Activated CD4-positive, alpha-beta T cell treated with anti-CD3 and anti-CD28 coated beads, Interleukin-2, amount 50 U/mL, for 48 hours (primary cell): ENCODE measurements at places on chromosomes 3 and 15.

DNA sequence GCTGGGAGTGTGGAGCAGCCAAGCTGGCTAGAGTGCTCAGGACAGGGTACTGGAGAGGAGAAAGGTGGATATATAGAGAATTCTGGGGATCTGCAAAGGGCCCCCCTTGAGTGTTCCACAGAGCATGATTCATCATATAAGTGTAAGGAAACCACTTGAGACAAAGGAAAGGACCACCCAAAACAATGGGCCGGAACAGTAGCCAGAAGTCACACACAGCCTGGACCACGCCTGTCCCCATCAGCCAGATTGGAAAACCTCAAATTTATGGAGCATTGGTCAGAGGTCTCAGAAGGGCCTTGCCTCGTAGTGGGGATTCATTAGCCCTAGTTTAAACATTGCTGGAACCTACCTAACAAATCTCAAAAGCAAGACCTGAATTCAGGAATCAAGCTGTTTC lies 4.9 kb upstream of the KNSTRN start:
- DNase-seq: no peak

DNA sequence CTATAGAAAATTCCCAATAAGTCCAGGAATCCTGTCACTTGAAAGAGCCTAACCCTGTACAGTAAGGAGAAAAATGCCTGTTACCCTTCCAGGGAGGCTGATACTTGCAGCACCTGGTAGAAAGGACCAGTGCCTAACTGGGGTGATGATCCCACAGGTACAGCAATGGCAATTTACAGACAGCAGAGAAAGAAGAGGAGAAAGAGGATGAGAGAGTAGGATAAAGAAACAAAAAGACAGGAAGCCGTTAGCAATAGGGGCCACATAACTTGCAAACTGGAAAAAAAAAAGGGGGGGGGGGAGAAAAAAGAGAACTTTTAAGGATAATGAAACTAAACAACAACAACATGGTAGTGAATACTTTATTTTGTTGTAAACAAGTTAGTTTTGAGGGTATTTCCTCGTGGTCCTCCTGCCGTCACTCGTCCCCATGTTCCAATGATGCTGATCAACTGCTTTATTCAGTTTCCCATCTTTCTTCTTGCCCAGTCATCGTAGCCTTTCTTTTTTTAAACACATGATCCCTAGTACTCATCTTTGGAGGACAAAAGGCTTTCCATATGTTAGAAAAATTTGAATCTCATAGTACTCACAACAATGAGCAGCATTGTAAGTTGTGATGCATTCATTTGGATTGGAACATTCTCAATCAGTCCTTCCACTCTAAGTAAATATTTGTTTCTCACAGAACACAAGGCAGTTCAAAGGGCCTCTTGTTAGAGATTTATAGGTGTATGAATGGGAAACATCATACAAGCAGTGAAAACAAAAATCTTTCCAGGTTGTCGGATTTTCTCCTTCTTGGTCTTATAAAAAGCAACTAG lies 8.6 kb downstream of the TM4SF1 start:
- DNase-seq: no peak

DNA sequence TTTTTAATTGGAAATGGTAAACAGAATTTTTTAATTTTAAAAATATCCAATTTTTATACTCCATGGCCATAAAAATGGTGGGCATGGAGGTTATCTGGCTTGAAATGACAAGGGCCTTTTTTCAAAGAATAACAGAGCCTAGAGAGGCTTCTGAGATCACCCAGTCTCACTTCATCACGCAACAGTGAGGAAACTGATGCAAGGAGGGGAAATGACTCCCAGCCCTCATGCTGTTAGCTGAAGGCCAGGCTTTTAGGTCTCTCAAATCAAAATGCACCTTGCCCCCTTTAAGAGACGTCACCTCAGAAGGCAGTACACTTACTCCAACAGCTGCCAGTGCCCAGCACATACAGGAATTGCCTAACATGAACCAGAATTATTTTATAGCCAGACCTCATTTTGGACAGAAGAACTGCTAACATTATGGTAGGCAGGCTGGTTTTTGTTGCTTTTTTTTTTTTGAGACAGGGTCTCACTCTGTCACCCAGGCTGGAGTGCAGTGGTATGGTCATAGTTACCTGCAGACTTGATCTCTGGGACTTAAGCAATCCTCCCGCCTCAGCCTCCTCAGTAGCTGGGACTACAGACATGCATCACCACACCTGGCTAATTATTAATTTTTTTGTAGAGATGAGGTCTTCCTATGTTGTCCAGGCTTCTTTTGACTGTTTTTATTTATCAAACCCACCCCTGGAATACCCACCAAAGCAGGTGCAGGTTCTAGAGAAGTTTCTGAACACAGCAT lies 9.1 kb downstream of the RAB43 start:
- DNase-seq: no peak

- DNase-seq: no peak
Measured at GRCh38 chr15:62440362-62441105, 275.4 kb upstream of the C2CD4B start.

DNA sequence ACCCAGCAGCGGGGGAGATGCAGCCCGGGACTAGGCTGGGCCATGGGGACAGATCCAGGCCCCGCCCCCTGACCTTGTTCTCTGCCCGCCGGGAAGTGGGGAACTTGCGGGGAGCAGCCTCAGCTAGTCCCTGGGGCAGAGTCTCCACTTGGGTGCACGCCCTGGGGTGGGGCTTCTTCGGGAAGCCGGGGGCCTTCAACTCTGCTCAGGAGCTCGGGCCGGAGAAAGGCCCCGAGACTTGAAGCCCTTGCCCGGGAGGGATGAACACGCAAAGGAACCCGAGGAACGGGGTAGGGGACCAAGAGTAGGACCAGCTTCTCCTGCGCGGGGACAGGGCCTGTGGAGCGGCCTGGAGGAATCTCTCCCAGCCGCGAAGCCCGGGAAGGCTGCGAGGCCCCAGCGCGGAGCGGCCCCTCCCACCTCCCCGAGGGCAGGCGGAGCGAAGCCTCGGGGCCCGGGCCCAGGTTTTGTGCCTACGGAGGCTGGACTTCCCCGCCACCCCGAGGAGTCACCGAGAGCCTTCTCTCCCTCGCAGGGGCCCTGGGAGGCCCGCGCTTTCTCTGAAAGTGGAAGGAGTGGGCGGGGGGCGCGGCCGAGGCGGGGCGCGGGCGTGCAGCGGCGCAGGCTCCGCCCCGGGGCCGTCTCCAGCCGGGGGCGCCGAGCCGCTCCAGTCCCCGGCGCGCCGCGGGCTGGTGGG lies at the start of gene ITPKA:
ITPKA (plus strand) TSS at position 670 of the 697 bp plus-strand sequence. CDS start 54 bp downstream, outside the sequence.
- DNase-seq: peak; percentile 94

DNA sequence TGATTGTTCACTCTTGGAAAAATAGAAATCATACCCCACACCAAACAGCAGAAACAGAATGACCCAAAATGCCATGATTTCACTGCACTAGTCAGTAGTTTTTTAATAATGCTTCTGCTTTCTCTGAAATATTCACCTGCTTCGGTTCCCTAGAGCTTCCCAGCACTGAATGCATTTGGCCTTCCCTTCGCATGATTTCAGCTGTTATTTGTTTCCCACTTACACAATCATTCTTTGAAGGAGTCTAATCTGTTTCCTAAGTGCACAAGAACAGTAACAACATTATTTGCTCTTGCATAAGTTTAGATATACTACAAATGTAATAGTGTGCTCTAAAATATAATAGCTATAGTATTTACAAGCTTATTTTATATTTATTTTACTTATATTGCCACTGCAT lies 178.7 kb downstream of the STAC start:
- no peak for DNase-seq

DNA sequence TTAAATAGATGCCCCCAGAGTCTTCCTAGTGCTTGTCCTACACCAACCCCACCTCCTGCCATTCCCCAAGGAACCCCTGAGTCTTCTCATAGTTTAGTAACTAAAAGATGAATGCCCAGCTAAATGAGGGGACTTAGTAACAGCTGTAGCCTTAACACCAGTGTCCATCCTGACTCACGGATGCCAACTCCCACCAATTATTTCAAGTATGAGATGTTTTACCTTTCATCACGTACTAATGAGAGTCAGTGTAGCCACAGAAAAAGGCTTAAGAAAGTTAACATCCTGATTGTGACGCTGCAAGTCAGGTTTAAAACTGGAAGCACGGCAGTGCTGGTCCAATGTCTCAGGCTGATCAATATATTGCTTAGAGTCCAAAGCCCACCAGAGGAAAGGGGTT lies 109.9 kb downstream of the FMN1 start:
- no peak for DNase-seq

- DNase-seq: no peak
Measured at GRCh38 chr3:115098354-115099073, 48.6 kb downstream of the ZBTB20 start.

GRCh38 chr3:16084887-16085286 lies 89.6 kb upstream of the GALNT15 start:
- no peak for DNase-seq

- no peak for DNase-seq
Measured at GRCh38 chr15:33675246-33675645, 293.1 kb upstream of the CHRM5 start.

GRCh38 chr3:183790700-183791099 lies 34.7 kb downstream of the MAP6D1 start:
- DNase-seq: no peak

DNA sequence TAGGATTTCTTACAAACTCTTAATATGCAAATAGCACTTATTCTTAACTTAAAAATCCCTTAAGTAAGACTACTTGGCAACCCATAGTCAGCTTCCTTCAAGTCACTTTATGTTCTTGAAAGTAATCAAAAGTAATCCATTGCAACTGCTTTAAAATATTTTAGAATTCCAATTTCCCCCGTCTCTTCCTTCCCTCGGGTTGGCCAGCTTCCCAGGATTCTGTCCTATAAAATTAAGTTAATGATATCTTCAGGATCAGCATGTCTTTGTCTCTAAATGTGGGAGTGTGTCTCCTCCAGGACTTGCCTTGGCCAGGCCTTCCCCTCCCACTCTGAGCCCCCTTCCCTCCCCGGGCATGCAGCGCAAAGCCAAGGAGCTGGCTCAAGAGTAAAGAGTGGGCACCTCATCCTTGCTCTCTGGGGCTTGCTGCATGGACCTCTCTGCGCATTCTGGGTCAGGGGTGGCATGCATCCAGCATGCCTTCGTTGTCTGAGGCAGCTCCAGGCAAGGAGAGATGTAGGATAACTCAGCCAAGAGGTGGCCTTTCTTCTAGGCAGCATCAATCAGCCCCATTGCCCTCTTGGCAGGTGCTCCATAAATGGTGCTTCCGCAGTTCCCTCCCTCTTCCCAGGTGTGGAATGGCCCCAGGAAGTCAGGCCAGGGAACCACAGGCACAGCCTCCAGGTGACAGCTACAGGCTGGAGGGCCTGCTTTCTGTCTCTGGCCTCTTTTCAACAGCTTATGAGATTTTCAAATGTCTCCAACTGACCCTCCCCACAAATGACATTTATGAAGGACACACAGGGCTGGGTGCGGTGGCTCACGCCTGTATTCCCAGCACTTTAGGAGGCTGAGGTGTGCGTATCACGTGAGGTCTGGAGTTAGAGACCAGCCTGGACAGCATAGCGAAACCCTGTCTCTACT lies 108.7 kb upstream of the ALDH1A3 start:
- no peak for DNase-seq

GRCh38 chr15:77580996-77581682 lies 51.6 kb downstream of the LINGO1 start:
- DNase-seq: no peak

- no peak for DNase-seq
Measured at GRCh38 chr3:45337839-45338470, 50.4 kb upstream of the LARS2 start.

DNA sequence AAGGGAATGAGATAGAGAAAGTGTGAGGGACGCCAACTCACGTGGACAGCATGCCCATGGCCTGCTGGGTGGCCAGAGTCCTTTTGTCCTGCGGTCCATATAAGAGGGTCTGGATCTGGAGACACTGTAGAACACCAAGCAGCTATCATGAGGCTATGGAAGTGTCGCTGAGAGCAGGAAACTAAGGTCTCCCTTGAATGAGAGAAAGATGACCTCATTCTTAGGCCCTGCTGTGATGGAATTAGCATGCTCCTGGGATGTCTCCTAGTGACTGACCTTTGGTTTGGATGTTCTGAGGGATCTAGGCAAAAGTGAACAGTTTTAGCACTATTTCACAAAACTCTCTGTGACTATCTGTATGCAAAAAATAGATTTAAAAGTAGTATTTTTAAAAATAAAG lies 34.4 kb downstream of the SYNM start:
- no peak for DNase-seq

DNA sequence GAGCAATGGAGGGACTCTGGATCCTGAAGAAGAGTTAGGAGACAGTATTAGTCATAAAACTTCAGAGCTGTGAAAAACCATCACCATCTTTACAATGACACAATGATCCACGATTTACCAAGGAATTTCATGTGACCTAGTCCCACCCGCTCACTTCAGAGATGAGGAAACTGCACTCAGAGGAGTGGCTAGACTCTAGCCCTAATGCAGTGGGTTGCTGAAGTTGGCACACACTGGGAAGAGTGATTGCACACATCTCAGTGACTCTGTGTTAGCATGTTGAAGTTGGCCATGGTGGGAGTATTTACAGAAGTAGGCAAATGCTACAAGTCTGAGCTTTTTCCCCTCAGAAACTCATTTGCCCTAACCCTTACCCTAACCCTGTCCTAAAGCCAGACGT lies 35.2 kb upstream of the SPATA12 start:
- no peak for DNase-seq

GRCh38 chr3:40414270-40414669 lies 27.3 kb downstream of the ENTPD3 start:
- DNase-seq: no peak

DNA sequence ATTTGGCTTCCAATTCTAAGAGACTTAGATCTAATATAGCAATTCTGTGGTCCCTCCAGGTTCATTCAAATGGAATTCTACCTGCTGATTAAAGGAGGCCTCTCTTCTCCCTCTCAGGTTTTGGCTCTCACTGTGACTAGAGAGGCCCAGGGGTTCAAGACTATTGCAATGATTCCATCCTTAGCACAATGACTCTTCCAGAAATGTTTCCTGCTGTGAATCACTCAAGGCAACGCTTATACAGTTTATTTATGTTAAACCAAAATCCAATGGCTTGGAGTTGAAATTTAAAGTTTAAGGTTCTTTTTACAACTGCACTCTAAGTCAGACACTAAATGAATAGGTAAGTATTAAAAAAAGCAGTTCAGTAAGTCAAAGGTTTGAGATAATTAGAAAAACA lies 39.9 kb downstream of the IFT57 start:
- DNase-seq: no peak

DNA sequence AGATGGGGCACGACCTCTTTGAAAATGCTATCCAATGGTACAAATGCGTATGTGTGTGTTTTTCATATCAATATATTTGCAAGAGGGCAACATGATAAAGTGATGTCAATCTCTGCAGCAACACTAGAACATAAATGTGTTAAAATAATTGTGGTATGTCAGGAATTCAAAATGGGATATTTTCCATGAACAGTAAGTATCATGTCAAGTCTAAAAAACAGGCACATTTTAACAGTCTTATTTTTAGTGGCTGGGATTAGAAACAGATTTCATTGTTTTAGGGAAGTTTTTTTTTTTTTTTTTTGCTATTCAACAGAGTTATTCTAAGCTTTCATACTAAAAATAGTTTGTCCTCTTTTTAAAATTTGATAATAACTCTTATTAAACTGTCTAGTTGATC lies 209.8 kb downstream of the GAP43 start:
- DNase-seq: no peak

GRCh38 chr3:146256851-146257486 lies 6.1 kb upstream of the PLSCR4 start:
- DNase-seq: no peak
